Activated gamma-delta T cell (primary cell): ENCODE measurements at places on chromosomes 2 and 18.

DNA sequence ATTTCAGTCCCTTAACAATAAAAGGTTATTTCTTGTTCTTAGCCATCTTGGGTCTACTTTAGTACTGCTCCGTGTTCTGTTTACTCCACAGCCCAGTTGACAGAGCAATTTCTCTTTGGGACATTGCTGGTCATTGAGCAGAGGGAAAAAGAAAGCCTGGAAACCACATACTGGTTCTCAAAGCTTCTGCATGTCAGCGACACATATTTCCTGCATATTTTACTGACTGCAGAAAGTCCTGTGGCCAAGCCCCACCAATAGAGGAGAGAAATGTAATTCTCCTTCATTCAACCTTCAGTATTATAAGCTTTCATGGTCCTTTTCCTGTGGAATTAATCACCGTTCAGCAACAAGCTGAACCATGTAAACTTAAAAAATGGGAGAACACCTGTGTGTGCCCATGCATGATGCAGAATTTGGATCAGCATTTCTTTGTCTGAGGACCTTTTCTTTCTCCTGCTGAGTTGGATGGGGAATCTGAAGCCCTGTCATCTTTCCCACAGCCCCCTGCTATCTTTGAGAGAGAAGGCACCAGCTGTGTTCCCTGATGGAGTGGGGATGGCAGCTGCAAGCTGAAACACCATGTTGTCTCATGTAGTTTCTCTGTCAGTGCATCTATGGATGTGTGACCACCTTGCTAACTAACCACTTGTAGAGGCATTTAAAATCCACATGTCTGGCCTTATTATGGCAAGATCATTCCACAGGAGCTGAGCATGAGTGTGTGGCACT lies 431.6 kb downstream of the MEIS1 start:
- no peak for DNase-seq

DNA sequence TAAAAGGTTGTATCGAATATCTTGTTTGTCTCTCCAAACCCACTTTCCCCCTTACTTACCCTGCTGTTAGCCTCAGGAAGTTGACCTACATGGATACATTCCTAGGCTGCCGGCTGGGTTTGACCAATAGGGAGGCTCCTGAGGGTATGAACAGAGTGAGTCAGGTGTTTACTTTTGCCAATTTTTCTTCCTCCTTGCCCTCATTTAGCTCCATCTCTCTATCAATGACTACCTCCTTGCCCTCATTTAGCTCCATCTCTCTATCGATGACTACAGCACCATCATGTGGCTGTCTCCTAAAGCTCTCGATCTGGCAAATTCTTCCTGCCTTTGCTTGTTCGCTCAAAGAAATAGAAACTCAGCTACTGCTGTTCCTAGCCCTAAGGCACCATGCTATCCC lies 571.9 kb upstream of the CRIM1 start:
- DNase-seq = no peak

- no peak for DNase-seq
Observed at GRCh38 chr2:118658596-118659198, 188.8 kb downstream of the EN1 start.

- DNase-seq = no peak
Observed at GRCh38 chr2:106159866-106160785, 34.0 kb downstream of the UXS1 start.

- no peak for DNase-seq
Observed at GRCh38 chr18:44508474-44508873, 172.2 kb upstream of the SETBP1 start.
